NCI-H2171 treated with DMSO at 0.1 percent for 48 hours (cell line): ENCODE measurements at places on chromosomes 5 and 9.

DNA sequence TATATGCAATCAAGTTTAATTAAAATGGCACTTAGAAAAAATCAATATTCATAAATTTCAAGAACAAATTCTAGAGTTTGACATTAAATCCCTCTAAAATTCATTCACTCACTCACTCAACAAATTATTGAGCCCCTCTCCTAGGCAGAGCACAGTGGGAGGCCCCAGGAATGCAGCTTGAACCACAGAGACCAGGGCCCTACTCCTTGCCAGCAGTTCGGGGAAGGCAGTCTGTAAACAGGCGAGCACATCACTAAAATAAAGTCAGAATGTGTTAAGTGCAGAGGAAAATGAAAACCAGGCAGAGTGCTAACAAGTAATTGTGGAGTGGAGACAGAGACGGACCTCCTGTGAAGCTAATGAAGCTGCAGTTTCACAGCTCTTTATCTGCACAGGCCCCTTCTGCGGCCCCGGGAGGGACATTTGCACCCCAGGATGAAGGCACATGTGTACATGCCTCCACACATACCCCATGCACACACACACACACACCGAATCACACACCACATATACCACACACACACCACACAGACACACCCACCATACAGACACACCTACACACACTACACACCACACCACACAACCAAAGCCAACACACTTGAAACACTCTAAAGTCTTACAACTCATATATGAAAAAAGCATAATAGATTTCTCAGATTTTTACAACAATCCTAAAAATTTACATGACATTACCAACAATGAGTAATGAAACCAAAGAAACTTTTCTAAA lies 40.5 kb downstream of the BHMT start:
- DNase-seq = no peak

GRCh38 chr5:177094224-177095087 lies 7.7 kb downstream of the FGFR4 start:
- no peak for DNase-seq

DNA sequence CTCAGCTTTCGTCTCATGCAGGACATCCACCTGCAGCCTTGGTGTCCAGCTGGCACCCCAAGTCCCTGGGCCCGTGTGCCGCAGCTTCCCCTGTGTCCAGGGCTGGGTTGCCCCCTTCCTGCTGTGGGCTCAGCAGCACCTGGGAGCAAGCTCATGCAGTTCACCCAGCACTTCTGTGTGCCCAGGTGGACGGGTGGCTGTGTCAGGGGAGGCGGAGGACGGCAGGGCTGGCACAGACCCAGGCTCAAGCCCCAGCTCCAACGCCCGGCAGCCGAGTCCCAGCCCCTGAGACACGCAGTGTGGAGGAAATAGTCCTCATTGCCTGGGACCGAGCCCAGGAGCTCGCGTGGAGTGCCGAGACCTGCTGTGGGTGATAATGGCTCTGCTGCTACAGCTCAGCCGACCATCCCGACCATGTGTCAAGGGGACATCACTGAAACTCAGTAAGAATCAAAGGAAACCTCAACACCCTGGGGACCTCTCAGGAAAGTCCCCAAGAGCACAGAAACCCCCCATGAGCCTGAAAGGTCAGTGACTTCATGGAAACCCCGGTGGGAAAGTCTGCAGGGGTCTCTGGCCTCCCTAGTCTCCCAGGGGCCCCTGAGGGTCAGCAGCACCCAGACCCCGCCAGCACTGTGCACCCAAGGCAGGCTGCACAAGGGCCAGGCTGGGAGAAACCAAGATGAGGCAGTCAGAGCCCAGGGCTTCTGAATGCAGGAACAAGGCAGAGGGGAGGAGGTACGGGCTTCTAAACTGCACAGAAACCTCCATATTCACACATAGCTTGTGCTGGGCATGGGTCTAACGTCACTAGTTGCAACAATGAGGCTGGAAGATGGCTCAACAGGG lies 38.8 kb downstream of the LPCAT1 start:
- no peak for DNase-seq

- DNase-seq = peak; percentile 70
These were observed at the start of gene CAMK4 for GRCh38 chr5:111223787-111224560. TSS of gene CAMK4 (plus strand) at chr5:111224384. CDS start at chr5:111224484, 100 bp downstream.

GRCh38 chr5:2709976-2710689 lies 41.3 kb downstream of the IRX2 start:
- no peak for DNase-seq

DNA sequence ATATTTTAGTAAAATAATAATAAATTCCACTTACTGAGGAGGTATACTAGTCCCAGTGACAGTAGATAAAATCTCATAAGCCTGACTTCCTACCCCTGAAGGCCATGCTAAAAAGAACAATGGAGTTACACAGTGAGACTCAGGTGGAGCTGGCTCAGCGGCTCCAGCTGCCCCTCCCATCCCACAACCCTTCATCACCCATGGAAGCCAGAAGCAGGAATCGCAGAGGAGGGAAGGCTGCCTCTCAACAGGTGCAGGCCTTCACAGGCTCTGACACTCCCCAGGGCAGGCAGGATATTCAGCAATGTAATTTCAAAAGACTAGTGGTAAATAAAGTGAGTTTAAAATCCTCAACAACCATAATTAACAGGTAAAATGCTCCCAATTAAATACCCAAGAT lies 67.5 kb downstream of the FANCC start:
- no peak for DNase-seq

DNA sequence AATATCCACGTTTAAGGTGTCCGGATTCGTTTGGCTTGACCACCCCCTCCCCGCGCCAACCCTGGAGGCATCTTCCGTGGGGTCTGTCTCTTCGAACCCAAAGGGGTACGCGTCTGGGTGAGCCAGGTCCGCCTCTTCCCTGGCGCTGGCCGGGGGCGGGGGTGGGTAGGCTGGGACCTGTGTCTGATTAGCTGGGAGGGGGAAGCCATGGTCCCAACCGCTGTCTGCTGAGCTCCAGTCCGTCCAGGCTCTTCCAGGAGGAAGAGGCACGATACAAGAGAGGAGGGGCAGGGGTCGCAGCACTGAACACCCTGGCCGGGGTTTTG lies at the start of gene LVRN:
Gene LVRN, plus strand, starts transcription at position 237 of the 326 bp plus-strand sequence. CDS start 143 bp downstream, outside the sequence.
- DNase-seq = no peak

DNA sequence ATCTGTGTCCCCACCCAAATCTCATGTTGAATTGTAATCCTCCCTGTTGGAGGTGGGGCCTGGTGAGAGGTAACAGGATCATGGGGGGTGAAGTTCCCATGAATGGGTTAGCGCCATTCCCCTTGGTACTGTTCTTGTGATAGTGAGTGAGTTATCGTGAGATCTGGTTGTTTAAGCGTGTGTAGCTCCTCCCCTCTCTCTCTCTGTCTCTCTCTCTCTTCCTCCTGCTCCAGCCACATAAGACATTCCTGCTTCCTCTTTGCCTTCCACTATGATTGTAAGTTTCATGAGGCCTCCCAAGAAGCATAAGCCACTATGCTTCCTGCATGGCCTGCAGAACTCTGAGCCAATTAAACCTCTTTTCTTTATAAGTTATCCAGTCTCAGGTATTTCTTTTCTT lies 28.8 kb downstream of the C5orf15 start:
- no peak for DNase-seq

DNA sequence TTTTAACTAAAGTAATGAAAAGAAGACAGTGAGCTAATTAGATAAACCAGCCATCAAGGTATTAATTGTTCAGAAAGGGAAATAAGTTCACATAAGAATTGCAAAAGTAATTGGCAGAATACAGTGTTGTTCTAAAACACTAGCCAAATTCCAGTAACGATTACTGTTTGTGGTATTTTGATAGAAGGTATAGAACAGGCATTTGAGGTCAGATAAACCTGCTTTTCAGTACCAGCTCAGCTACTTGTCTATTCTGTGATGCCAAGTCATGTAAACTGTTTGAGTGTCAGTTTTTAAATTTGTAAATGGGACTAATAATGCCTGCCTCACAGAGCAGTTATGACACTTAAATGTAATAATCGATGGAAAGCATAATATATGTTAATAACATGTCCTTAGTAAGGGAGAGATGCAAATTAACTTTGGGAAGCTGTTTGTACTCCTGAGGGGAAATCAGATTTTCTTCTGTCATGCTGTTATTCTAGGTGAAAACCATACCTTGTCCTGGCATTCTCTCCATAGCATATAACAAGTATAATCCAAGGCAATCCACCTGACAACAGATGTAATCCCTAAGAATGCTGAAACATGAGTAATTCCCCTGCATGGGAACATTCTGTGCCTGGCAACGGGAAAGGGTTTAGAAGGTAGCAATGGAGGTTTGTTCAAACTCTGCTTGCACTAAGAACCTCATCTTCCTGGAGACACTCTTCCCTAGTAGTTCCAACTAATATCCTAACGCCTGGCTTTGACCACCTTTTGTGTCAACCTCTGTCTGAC lies 509.5 kb upstream of the PAPPA start:
- no peak for DNase-seq

DNA sequence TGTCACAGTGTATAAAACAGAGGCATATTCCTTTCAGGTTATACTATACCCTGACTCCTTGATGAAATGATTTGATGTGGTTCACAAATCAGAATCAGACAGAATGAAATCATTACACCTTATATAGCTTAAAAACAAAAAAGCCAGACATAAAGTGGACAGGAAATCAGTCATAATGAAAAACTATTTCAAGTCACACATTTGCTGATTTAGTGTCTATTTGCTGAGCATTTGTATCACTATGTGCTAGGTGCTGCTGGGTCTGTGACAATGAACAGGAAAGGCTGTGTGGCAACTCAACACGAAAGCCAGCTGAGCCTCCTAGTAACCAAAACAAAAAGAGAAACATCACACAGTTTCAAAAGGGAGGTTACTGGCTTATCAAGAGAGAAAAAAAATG lies 194.0 kb downstream of the EFNA5 start:
- no peak for DNase-seq

DNA sequence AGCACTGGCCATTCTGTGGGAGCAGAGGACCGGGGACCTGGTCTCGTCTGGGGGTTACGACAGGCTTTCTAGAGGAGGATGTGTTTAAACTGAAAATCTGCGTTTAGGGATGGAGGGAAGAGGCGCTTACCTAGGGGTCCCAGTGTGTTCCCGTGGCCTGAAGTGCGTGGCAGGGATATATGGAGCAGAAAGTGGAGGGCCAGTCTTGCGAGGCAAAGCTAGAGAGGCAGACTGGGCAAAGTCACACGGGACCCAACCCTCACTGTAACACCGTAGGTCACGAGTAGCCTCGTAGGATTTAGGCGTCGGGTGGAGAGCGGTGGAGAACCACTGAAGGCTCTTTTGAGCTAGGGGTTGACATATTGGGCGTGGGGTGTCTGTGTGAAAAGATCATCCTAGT lies 32.8 kb upstream of the POMT1 start:
- DNase-seq = no peak

DNA sequence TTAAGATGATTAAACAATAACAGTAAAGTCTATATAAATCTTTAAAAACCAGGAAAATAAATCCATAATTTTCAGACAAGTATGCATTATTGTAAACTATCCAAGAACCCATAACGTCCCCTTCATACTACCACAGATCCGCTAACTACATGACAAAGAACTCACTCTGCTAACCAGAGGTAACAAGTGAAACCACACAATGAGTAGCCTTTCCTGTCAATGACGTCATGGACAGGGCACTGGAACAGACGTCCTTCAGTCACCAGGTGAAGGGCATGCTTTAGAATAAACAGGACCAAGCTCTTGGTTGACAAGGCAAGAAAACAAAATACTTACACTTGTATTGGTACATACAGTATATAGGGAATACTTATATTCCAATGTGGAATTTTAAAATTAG lies 45.2 kb downstream of the RNF130 start:
- DNase-seq = no peak

GRCh38 chr5:58458141-58458742 lies 1.6 kb downstream of the PLK2 start:
- no peak for DNase-seq

DNA sequence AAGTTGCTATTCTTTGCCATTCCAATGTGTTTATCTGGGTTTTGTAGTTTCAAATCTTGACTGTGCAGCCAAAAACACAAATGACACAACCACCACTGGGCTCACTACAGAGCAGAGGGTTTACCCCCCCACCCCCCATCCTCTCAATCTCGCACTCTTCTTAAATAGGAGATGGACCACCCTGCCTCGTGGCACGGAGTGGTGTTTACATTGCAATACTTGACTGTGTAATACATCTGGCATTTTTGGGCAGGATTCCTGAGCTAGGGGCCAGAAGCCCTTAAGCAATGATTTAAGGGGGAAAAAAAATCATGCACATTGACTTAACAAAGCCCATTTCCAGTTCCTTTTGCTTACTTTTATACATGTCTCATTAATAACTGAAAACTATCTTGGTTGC lies 19.0 kb downstream of the PTCH1 start:
- no peak for DNase-seq

DNA sequence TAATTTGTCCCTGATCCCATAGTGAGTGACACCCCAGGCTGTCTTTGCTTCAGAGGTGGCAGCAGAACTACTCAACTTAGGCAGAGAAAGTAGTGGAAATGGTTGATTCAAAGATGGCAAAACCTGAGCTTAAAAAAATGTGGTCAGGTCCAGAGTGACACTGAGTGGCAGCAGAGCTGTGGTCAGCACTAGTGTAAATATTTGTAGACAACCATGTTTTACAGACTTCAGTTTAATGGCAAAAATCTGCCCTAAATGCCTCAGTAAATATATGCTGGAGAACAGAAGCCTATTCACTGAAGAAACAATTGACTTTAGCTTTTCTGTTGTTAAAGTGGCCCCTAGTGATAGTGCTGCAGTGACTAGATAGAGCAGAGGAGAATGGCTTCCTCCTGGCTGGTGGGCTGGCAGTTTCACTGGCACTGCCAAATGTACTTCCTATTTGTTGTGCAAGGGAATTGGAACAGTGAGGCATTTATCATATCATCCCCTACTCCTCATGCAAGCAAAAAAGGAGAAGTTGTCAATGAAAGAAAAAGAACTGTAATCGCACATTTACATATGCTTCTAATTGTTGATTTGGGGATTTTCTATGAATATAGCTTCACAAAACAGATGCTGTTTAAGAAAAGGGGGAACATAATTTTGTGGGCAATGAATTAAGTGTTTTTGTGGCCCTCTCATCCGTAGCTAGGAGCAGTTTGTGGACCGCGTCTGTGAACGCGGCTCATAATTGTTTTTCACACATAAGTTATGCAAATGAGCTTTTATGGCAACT lies 12.0 kb downstream of the PBX3 start:
- DNase-seq = peak; percentile 9

GRCh38 chr5:106673941-106674340 lies 996.8 kb downstream of the EFNA5 start:
- DNase-seq = peak; percentile 34

- DNase-seq = no peak
These were observed 20.1 kb downstream of the STK10 start for GRCh38 chr5:172167895-172168294.

- DNase-seq = peak; percentile 10
These were observed 14.4 kb upstream of the CCDC69 start for GRCh38 chr5:151238303-151238741.

- DNase-seq = no peak
These were observed 290.5 kb downstream of the SLF1 start for GRCh38 chr5:94908889-94909480.

- DNase-seq = no peak
These were observed 59.1 kb downstream of the THBS4 start for GRCh38 chr5:80094236-80094738.

GRCh38 chr5:172101547-172102217 lies 86.3 kb downstream of the STK10 start:
- no peak for DNase-seq
